ENCODE measurements at places on chromosomes 4 and X.

DNA sequence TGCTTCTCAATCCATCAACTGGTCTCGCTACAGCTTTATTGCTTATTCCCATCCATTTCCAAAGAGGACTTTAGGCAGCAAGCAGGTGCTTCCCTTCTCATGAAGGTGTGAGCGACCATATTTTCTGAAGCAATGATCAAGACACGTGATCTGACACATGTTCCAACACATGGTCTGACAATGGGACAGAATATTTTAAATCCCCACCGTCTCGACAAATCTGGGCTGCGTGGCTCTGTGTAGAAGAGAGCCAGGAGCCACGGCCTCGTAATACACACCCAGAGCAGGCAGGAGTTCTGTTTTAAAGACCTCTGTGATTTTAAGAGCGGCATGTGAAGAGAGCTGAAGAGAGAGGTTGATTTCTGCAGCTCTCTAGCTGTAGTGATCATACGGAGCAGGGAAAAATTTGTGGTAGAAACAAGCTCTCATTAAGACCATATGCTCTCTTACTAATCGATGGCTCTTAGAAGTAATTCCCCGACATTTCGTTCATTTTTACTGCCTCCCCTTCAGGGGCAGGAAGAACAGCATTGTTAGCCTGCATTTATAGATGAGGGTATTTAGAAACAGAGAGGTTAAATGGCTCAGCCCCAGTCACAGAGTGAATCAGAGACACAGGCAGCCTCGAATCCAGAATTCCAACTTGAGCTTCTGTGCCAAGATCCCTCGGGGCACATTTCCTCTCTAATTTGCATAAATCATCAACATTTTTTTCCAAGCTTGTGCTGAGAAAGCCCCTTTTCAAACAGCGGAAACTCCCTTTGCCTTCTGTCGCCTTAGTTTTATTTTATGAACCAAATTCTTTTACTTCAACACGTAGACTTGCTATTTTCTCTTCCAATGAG lies 91.0 kb upstream of the BCOR start:
- DNase-seq, result no peak

DNA sequence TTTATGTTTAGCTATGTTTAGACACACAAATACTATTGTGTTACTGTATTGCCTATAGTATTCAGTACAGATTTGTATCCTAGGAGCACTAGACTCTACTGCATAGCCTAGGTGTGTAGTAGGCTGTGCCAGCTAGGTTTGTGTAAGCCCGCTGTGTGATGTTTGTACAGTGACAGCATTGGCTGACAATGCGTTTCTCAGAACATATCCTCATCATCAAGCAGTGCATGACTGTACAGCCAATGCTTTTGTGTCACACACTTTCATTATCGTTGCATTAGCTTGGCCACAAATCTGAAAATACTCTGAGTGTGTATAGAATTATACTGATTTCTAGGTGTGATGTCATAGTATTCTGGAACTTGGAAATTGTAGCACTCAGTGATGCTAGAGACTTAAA lies 63.4 kb downstream of the CLDN34 start:
- DNase-seq, result peak; percentile 50

DNA sequence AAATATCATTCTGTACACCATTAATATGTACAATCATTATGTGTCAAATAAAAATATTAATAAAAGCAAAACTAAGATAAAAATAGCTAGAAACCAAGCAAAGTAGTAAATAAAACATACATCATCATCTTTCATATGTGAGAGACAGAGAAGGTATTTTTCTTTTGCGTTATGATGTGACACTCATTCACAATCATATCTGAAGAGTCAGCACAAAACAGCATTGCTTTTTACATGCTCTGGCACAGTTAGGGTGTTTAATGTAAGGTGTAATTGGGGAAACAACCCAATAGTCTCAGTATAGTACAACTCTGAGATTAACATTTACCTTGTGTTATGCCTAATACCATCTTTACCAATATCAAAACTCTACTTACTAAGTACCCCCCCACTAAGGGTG lies 376.6 kb downstream of the TMA16 start:
- DNase-seq, result no peak

GRCh38 chr4:169048868-169049414 lies 38.9 kb upstream of the CBR4 start:
- no peak for DNase-seq

- DNase-seq, result no peak
These were observed 122.6 kb upstream of the VCX3B start for GRCh38 chrX:8341814-8342590.

- no peak for DNase-seq
These were observed 18.3 kb downstream of the SCD5 start for GRCh38 chr4:82780170-82780751.

DNA sequence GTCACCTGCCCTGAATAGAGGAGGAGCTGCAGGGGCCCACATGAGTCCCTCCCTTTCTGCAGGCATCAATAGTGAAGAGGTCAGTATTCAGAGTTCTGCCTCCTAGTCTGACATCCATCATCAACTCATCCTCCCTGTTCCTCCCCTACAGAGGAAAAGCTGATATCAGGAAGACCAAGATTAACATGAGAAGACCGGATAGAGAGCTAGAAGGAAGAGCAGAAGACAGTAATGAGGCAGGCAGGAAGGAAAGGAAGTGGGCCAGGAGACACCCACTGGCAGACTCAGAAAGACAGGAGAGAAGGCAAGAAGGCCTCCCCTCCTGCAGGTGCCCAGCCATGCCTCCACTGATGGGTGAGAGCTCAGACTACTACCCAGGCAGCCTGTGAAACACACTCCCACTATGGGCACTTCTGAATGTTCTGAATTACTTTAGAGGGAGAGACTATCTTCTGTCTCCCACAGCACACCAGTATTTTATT lies 74.6 kb downstream of the CC2D2A start:
- no peak for DNase-seq

DNA sequence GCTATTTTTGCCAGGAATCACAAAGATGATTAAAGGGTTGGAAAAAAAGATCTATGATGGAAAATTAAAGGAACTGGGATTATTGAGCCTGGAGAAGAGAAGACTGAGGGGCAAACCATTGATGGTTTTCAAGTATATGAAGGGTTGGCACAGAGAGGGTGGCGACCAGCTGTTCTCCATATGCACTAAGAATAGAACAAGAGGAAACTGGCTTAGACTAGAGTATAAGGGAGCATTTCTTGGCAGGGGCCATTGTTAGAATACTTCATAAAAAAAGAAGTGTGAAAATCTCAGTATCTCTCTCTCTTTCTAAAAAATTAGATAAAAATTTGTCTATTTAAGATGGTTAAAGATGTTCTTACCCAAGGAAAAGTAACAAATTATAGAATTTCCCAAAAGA lies 75.1 kb downstream of the NPNT start:
- DNase-seq, result no peak

DNA sequence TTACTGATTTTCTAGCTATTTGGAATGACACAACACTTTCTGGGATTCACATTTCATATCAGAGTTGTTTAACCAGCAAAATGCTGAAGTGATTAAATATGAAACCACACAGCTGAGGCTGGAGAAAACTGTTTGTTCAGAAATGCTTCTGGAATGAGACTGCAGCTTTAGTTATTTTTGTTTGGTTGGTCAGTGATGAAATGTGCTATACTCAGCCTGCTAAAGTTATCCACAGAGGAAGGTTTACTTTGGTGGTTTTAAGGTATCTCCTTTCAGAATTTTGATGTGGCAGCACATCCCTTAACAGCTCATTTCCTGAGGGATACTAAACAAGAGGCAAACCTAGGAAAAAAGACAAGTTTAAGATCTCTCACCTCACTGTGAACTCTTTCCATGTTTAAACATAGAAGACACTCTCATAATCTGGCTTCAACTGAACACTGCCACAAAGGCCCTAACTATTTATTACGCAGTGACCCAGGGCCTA lies 106.6 kb upstream of the PDE5A start:
- no peak for DNase-seq

GRCh38 chrX:29862126-29862677 lies 353.2 kb upstream of the MAGEB2 start:
- no peak for DNase-seq

GRCh38 chr4:55255179-55255578 lies 90.9 kb upstream of the SRD5A3 start:
- no peak for DNase-seq

- no peak for DNase-seq
These were observed 20.7 kb downstream of the STX18 start for GRCh38 chr4:4521136-4521535.

DNA sequence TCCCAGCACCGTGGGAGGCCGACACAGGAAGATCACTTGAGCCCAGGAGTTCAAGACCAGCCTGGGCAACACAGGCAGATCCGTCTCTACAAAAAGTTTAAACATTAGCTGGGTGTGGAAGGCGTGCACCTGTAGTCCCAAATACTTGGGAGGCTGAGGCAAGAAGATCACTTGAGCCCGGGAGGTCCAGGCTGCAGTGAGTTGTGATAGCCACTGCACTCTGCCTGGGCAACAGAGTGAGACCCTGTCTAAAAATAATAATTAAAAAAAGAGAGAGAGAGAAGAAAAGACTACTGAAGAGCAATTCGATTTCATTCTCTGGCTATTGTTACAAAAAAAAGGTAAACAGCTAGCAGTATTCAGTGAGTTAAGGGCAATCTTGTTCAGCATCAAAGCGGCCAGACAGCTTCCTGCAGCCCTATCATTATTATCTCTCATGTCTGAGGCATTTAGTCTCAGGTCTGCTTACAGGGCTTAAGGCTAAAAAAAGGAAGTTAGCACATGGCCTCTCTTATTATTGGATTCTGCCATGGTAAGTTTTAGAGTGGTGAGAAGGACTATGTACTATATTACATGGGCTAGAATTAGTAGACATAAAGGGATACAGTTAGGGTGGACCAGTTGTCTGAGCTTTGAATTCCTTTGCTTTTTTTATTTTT lies 37.9 kb downstream of the ARHGEF6 start:
- no peak for DNase-seq

DNA sequence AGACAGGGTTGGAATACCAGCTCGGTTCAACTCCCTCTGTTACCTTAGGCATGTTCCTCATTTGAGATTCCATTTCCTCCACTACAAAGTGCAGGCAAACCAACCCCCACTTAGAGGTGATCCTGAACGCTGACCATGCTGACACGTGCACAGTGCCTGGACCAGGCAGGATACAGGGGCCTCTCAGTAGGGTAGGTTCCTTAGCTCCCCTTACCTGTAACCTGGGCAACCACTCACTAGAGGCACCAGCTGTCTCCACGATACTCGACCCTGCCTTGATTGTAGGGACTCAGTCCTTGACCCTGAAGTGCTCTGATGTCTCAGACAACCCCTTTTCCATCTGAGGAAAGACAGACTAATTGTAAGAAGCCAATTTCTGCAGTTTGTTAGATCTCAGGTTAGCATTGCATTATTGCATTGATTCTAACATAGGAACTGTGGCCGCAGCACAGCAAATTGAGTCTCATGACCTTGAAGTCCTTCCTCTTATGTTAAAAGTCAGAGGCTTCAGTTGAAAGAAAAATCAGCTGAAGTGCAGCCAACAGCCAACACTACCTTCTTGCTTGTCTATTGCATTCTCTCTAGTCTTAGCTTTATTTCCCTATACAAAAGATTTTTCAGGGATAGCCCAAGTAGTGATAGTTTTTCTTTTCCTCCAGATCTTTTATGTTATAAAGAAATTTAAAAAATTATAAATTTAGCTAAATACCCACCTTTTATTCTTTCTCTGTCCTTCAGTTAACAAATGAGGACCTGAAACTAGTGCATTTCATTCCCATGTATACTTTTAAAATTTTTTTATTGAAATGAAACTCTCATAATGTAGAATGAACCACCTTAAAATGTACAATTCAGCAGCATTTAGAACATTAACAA lies 11.2 kb upstream of the C1QTNF7 start:
- no peak for DNase-seq

DNA sequence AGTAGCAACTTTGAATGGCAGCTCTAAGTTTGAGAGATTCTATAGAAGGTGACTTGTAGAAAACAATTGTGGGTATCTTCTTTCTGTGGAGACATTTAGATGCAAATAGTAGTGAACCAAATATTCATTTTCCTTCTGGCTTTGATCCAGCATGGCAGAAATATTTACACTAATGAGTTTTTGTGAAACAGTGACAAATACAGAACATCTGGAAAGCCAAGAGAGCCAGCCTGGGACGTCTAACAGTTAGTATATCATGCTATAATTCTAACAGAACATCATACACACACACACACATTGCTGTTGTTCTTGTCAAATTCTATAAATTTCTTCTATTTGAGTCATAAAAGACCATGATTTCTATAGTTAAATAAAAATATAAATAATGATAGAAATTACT lies 1777.9 kb downstream of the ARAP2 start:
- no peak for DNase-seq

DNA sequence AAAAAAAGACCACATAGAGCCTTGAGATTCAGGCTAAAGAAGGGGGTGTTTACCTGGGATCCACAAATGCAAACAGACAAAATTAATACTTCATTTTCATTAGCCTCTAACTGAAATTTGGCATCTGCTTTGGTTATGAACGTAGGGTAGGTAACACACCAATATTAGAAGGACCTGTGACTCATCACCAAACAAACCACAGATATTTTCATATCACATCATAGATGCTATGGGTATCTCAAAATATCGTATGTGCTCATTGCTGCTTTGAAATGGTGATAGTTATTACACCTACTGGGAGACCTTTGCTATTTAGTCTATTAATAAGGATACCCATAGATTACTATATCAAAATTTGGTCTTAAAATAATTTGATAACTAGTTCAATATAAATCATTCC lies 180.6 kb upstream of the MAP3K15 start:
- no peak for DNase-seq

DNA sequence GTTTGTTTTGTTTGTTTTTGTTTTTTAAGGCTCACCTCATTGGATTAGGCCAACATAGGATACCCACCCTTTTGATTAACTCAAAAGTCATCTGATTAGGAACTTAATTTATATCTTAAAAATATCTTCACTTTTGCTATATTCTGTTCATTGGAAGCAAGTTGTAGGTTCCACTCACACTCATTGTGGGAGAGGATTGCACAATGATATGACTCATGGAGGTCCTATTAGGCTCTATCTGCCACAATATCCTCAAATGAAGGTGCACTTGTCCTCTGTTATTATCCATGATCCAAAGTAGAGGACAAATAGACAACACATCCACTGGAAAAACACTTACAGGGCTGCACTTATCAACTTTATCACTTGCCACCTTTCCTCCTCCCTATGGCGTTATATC lies 60.5 kb upstream of the ADAMTS3 start:
- DNase-seq, result no peak

- DNase-seq, result peak; percentile 72
These were observed 125.3 kb downstream of the COL4A6 start for GRCh38 chrX:108312957-108313356.

- no peak for DNase-seq
These were observed 99.4 kb downstream of the C4orf51 start for GRCh38 chr4:145779319-145779801.
